ENCODE measurements at places on chromosomes 2 and 18.

DNA sequence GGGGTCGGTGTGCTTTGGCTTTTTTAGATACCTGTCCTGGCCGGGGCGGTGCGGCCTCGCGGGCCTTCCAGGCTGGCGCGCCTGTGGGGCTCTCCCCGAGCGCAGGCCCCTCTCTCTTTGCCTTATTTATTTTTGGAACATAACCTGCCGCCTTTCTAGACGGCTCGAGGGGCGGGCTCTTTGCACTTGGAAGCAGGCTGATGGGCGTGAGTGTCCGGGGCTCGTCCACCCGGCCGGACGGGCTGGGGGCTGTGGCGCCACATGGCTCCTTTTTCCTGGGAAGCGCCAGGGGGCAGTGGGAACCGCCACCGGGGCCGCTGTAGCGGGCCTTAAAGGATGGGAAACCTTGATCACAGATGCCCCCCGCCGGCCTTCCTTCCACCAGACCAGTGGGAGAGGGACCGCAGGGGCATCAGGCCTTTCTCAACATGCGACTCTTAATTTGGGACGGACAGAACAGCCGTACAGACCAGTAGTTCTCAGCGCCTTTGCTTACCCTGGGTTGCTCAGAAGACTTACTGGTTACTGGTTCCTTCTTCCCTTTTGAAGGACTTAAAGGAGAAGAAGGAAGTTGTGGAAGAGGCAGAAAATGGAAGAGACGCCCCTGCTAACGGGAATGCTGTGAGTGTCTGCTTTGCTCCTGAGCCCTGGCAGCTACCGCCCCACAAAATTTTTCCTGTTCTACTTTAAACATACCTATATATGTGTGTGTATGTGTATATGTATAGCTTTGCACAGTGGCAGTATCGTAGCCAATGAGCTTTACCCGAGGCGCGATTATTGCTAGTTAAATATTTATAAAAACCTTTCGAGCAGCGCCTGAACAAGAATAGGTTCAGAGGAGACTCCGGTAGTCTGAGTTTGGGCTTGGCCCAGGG lies 2.7 kb downstream of the PTMA start:
- DNase-seq = no peak

GRCh38 chr2:55782528-55783173 lies 89.0 kb upstream of the PNPT1 start:
- no peak for DNase-seq

GRCh38 chr2:227545990-227546389 lies 52.7 kb upstream of the SCYGR2 start:
- DNase-seq = no peak

GRCh38 chr2:153487448-153487847 lies 8.9 kb upstream of the RPRM start:
- DNase-seq = no peak

DNA sequence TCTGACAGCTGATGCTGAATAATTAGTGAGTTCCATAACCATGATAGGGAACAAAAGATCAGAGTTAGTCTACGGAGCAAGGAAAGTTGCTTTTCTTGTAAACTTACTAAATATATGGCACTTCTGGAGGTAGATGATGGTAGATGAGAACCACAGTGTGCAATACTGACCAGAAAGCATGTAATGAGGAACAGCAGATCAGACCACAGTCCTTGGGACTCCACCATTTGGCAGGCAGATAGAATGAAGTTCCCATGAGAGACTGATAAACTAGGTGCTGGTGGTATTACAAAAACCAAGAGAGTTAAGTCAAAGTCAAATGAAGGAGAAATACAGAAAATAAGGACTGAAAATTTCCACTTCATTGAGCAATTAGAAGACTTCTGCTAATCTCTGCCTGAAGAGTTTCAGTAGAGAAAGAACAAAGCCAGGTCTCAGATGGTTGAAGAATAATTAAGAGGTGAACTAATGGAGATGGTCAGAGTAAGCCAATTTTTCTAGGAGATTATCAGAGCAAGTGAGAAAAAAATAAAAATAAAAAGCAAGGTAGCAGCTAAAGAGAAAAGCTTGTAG lies 10.4 kb downstream of the CERKL start:
- DNase-seq = no peak

GRCh38 chr18:30245766-30246455 lies 796.6 kb downstream of the DSC3 start:
- DNase-seq = no peak

GRCh38 chr2:70113359-70114070 lies 26.2 kb downstream of the PCBP1 start:
- no peak for DNase-seq

GRCh38 chr2:207975921-207976320 lies 49.4 kb downstream of the PLEKHM3 start:
- no peak for DNase-seq

- DNase-seq = peak; percentile 30
Measured at GRCh38 chr18:56085551-56085950, 497.6 kb upstream of the TCF4 start.

- no peak for DNase-seq
Measured at GRCh38 chr2:233399306-233400225, 45.3 kb downstream of the DGKD start.

DNA sequence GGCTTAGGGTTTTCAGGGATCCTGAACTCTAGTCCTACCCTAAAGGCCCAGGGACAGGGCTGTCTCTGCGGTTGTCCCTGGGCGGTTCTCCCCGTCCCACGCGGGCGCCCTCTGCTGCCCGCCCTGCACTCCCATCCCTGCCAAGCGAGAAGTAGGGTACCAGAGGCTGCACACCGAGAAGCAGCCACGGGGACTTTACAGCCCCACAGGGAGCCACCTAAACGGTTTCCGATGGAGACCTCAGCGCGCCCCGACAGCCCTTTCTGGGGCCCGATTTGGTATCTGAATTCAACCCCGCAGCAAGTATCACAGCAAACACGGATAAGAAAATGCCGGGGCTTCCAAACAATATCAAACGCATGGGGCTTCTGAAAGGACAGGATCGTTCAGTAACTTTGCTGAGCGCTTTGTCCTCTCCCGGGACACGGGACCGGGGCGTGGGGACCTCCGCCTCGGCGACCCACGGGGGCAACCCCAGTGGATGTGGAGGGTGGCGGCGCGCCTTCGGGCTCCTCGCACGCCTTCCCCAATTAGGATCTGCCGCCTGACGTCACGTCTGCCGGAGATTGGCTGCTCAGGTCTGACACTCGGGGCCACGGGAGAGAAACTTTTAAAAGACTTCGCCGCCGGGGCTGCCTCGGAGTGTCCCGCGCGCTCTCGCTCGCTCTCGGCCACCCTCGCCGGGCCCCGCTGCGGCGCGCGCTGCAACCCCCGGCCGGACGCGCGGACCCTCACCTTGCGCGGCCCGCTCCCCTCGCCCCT lies at the start of gene LTBP1:
Gene LTBP1 (plus strand): TSS at position 640 of the 762 bp plus-strand sequence. CDS start 372 bp downstream, outside the sequence.
- DNase-seq = peak; percentile 36

DNA sequence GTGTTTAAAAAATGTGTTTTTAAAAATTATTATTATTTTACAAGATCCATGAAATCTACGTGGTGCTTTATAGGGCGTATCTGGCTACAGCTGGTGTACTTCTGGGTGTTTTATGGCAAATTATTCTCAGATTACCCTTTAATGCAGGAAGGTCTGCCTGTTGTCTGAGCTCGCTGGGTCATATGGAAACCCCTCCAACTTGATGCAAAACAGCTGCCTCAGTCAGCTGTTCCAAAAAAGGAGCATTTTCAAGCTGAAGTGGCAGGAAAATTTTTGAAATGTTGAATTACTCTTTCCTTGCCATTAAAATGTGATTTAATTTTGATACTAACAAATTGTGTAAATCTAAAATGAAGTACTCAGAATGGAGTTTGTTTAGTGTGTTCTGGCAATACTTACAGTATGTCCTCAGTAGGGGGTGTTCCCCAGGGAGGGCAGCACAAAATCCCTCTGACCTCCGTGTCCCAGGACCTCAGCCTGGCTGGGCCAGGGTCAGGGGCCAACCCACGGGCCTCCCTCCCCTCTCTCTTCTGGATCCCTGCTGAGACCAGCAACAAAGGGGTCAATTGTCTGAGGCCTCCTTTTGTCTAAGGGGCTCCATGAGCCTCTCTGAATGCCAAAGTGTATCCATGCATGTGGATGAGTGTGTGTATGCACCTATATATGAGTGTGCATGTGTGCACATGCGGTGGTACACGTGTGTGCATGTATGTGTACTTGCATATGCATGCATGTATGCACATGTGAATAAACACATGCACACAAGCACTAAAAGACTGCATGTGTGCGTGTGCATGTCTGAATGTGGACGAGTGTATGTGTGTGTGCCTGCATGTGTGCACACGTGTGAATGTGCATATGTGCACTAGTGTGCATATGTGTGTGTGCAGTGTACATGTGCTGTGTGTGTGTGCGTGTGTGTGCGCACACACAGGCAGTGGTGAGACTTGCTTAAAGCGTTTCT lies 105.4 kb downstream of the ACOXL start:
- no peak for DNase-seq

DNA sequence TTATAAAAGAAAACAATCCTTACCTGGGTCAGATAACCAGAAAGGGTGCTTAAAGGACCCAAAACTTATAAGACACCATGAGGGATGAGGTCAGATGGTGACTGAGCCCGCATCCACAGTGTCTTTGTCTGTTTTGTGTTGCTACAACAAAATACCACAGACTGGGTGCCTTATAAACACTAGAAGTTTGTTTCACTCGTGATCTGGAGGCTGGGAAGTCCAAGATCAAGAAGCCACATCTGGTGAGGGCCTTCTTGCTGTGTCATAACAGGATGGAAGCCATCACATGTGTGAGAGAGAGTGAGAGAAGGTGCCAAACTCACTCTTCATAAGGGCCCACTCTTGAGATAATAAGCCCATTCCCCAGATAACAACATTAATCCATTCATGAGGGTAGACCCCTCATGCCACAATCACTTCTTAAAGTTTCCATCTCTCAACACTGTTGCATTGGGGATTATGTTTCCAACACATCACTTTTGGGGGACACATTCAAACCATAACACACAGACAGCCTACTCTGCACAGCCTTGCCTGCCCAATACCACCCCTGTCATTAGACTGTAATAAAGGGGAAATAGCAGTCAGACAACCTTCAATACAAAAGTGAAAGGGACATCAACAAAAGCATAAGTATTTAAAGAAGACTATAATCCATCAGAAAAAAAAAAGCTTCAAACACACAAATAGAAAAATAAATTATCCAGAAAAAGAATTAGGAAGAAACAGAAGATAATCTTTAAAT lies 249.8 kb downstream of the ANAPC1 start:
- no peak for DNase-seq

GRCh38 chr18:78138983-78139496 lies 840.6 kb upstream of the SALL3 start:
- DNase-seq = no peak

GRCh38 chr18:71209944-71210343 lies 921.1 kb downstream of the SOCS6 start:
- peak; percentile 15 for DNase-seq

GRCh38 chr2:42102591-42103450 lies 55.0 kb downstream of the PKDCC start:
- no peak for DNase-seq

DNA sequence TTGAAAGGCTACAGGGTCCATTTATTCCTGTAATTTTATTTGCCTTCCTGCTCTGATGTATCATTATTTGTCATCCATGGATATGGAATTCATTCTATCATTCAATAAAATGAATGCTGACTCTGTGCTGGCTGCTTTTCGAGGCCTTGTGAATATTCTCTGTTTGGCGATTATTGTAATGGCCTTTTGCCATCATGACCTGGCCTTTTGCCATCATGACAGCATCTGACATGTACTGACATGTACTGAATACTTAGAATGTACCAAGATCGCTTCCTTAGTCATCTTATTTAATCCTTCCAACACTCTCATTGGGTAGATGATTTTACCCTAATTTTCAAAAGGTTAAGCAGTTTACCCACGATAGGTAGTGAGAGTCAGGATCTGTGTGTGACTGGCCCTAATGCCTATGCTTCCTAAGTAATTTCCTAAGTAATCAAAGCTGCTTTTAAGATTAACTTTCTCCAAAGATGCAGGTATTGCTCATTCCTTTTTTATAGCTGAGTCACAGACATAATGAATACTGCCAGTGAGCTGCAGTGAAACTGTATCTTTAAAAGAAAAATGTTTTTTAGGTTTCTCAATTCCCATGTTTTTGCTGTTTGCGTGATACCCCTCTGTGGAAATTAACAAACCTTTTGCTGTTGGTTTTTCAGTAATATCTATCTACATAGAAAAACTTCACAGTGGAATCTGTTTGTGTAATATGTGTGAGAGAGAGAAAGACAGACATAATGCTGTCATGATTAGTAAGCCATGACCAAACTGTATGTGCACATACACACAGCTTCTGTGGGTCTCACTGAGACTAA lies 127.8 kb downstream of the CERS6 start:
- DNase-seq = peak; percentile 64

- DNase-seq = no peak
Measured at GRCh38 chr2:96542357-96542977, 5.9 kb downstream of the ARID5A start.

- no peak for DNase-seq
Measured at GRCh38 chr2:141493936-141494335, 636.9 kb downstream of the LRP1B start.

DNA sequence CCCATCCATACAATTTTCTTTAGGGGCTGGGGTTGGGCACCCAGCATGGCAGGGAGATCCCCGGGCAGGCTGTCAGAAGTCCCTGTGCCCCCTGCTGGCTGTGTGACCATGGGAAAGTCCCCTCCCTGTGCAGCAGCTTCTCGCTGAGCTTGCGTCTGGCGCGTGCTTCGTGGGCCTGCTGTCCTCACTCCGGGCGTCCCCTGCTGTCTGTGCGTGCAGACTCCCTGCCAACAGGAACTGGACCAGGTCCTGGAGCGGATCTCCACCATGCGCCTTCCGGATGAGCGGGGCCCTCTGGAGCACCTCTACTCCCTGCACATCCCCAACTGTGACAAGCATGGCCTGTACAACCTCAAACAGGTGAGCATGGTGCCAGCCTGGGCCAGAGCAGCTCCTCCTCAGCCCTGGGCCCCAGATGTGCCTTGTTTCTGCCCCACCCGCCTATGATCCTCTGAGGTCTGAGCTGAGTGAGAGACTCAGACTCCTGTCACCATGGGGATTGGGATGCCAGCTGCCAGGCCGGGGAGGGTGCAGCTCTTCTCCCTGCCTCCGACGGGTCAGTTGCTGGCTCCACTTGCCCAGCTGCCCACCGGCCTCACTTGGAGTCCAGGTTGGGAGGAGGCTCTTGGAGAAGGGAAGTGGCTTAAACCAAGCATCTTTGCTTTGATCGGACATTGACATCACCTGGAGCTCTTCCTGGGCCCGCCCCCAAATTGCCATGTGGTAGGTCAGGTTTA lies 28.6 kb downstream of the IGFBP2 start:
- DNase-seq = no peak

GRCh38 chr2:25309402-25309801 lies 32.3 kb downstream of the DNMT3A start:
- no peak for DNase-seq

GRCh38 chr2:85327160-85327821 lies 498 bp downstream of the TGOLN2 start:
- no peak for DNase-seq

Measured in HS-5 (cell line).